ENCODE measurements at places on chromosomes 7 and 10. TPM values are rescaled to one million over a fixed set of nuclear protein-coding genes. Genes with fewer than 3 reads are reported as not detected.

The SPDYE2 gene
- total RNA-seq = not detected

- DNase-seq = no peak
Observed at GRCh38 chr10:8321990-8322389, 267.5 kb downstream of the GATA3 start.

GRCh38 chr7:2102375-2102723 lies 130.4 kb downstream of the MAD1L1 start:
- DNase-seq = no peak

GRCh38 chr10:116779076-116779687 lies 36.8 kb upstream of the HSPA12A start:
- no peak for DNase-seq

The CPXM2 gene
- total RNA-seq = 5.3 TPM

DNA sequence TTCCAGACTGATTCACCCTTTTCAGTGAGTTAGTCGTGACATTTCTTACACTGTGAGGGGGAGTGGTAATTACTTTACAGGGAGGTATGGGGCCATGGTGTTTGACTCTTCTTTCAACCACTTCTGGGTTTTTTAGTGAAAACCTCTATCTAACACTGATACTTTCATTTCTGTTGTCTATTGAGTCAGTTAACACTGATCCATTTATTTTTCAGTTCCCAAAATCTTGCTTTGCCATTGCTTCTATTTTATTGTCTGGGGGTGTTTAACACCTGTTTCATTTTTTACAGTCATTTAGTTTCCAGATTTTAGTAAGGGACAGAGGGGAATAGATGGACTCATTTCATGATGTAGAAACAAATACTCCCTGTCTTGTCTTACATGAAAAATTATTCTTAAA lies 61.5 kb downstream of the HELLS start:
- no peak for DNase-seq

The ITGB8 gene
- 3.5 TPM for total RNA-seq

DNA sequence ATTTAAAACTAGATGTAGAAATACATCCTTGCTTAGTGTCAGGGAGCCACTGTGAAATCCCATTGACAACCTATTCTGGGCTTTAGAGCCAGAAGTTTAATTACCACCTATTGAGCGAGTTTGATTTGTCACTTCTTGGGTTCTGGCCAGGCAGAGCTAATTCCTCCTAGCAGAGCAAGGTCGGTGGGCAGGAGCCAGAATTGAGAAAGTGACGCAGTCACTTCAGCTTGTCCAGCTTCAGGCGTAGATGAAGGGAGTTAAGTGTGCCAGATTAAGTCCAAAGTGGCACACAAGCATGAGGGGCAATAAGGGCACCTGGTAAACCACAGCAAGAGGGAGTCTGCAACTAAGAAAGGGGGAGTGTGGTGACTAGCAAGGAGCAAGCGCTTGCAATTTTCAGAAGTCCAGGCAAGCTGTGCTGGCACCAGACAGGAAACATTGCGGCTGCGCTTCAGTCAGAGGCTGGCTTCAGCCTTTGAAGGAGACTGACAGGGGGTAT lies 119.4 kb downstream of the ST7 start:
- no peak for DNase-seq

The GNGT1 gene
- total RNA-seq = not detected

DNA sequence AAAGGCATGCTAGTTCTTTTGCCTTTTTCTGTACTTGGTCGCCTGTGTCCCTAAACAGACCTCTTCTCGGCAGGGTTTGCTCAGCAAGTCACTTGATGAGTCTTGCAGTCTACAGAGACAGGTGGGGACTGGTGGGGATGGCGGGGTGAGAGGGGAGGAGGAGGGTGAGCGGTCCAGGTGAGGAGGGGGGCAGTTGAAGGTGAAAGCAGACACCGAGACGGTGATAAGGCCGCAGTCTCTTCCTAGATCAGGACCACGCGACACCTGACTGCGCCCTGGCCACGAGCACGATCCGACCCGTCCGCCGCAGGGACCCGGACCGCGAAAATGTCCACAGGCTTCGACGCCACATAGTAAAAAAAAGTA lies 566 bp downstream of the ASNS start:
- DNase-seq = peak; percentile 59

- no peak for DNase-seq
Observed at GRCh38 chr10:64996886-64997285, 1475.7 kb downstream of the REEP3 start.

DNA sequence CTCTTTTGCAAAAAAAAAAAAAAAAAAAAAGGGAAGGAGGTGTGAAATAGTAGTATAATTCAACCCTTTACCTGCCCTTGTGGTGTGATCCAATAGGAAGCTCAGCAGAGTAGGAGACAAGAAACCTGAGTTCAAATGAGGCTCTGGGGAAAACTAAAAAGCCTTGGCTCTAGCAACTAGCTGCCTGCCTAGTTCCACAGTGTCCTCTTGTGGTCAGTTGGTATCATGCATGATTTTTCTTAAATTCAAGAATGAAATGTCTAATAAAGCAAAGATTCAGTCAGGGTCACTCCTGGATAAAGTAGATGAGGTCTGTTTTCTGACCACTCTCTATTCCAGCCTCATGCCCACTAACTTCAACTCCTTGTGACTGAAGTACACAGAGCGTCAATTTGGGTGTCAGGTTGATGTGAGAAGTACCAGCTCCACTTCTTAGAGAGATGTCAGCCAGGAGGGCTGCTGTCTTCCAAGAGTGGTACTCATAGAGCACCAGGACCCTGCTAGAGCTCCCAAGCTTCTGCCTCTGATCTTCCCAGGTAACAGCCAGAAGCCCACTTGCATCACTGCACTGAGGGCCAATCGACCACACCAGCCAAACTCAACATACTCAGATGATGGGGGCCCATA lies 10.5 kb downstream of the LSM5 start:
- DNase-seq = peak; percentile 75

The CYP3A4 gene
- not detected for total RNA-seq

GRCh38 chr7:123972831-123973230 lies 47.8 kb downstream of the SPAM1 start:
- no peak for DNase-seq

The EPO gene
- total RNA-seq = not detected

- DNase-seq = no peak
Observed at GRCh38 chr7:99267481-99267840, 5.2 kb upstream of the MYH16 start.

- no peak for DNase-seq
Observed at GRCh38 chr7:28941633-28942032, 16.5 kb downstream of the TRIL start.

DNA sequence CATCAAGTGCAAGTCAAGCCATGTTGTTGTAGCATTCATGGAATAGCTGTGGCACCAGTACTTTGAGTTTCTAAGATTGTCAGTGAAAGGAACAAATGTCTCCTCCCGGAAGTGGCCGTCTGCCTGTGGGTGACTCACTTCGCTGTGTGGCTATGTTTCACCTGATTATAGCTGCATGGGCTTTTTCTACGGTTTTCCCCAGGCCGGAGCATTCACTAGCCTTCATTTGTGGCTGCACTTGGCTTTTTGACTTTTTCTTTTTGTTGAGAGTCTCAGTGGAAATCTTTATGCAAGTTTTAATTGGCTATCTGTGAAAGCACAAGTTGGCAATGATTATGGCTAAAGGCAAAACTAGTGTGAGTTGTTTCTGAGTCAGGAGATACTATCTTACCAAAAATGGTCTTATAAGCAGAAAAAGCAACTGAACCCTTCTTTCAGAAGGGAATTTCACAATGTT lies 35.0 kb downstream of the SRI start:
- no peak for DNase-seq

The HTR7 gene
- total RNA-seq = 41.0 TPM

The KLLN gene
- total RNA-seq = 0.62 TPM

- no peak for DNase-seq
Observed at GRCh38 chr7:96033009-96033598, 260.8 kb downstream of the DYNC1I1 start.

The FAM25G gene
- total RNA-seq = not detected

DNA sequence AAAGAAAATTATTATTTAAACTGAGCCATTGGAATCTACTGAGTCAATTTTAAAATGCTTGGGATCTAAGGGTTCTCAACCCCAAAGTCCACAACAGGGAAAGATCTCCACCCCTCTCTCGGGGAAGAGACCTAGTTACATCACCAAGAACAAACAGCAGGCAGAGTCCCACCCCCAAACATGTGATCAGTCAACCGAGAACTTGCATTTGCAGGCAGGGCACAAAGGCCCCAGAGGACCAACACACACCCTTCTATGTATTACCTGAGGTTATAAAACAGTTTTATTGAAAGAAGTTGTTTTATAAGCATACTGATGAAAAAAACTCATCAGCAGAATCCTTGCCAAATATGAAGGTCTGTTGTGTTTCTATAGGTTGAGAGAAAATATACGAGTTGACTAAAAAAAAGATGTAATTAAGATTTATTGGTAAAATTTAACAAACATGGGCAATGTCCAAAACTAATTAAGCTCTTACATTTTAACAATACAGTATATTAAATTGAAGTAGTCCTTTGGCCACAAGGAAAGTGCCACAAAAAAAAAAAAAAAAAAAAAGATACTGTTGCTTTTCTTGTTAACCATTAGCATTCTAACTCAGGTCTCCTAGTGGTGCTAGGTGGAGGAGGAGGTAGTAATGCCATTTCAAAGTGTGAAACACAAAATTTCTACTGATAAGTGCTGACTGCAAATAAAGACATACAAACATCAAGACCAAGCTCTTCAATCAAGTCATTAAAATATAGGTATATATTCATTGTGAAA lies 975 bp upstream of the USP54 start:
- peak; percentile 94 for DNase-seq

DNA sequence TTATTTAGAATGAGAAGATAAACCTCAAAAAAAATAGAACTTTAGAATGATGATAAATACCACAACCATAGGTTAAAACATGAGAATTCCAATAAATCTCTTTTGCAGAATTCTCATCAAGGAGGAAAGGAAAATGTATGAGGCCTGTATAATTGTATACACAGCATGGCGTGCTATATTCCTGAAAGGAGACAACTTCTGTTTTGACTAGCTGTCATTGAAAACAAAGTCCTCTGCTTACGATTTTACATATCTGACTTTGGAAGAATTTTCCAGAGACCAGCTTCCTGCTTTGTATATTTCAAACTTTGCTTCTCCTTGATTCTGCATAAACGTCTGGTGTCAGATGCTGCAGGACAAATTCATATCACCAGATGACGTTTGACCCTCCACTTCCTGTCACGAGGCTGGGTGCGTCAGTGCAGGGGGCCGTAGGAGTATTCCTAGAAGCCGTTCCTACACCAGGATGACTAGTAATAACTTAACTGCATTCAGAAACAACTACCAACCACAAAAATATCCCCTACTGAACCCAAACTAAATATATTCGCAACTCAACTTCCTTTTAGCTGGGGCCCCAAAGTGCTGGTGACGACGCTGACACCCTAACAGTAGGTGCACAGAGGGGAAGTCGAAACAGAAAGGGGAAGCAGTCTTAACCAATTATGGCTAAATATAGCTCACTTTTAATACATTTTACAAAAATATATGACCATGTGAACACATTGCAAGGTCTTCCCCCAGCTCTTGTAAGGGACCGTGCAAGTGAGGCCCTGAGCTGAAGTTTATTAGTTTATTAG lies 178.6 kb upstream of the INHBA start:
- DNase-seq = no peak

- no peak for DNase-seq
Observed at GRCh38 chr7:51101111-51101757, 215.4 kb downstream of the COBL start.

The NPC1L1 gene
- not detected for total RNA-seq

GRCh38 chr10:85946713-85947326 lies 419.8 kb downstream of the GRID1 start:
- no peak for DNase-seq

The GARIN1A gene
- total RNA-seq = not detected

GRCh38 chr10:49441488-49442476 lies 45.9 kb upstream of the DRGX start:
- DNase-seq = peak; percentile 47

DNA sequence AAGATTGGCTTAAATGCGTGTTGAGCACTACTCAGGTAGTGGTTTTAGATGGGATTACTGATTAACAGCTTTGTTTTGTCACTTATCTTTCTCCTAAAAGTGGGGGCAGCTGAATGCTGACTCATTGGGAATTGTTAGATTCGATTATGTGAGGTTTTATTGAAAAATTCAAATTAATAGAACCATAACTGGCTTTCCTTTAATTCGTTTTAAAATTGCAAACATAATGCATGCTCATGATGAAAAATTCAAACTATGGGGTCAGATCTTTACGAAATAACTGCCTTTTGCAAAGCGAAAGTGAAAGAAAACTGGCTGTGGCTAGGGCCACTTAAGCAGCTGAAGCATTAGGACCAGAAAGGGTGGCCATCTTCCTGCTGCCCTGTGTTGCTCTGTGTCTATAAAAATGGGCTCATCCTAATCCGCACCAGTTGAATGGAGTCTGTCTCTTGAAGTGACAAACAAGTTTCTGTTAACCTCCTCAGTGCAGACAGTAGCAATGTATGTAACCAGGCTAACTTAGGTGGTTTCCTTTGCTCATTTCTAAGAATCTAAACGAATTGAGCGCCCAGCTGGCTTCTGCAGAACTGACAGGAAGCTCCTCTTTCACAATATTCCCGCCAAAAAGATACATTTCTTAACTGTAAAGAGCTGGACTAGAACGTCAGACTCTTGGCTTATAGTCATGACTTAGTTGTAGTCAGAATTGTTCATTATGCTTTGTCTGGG lies 27.8 kb downstream of the DENND10 start:
- no peak for DNase-seq

DNA sequence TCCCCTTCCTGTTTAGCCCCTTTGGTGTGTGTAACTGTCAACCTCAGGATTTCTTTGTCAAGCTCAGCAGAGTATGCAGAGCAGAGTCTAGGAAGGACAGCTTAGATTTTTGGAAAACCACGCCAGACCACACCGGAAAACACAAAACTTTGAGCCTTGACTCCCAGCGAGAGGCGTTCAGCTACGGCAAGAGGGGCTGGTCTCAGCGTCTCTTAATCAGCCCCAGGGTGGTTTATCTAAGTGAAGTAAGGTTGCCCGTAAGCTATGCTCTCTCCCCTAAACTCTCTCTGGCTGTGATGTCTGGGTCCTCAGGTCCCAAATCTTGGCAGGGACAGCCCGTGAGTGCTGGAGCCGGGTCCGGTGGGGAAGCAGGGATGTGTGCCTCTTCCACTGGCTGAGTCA lies 230.9 kb downstream of the KLF6 start:
- DNase-seq = no peak

DNA sequence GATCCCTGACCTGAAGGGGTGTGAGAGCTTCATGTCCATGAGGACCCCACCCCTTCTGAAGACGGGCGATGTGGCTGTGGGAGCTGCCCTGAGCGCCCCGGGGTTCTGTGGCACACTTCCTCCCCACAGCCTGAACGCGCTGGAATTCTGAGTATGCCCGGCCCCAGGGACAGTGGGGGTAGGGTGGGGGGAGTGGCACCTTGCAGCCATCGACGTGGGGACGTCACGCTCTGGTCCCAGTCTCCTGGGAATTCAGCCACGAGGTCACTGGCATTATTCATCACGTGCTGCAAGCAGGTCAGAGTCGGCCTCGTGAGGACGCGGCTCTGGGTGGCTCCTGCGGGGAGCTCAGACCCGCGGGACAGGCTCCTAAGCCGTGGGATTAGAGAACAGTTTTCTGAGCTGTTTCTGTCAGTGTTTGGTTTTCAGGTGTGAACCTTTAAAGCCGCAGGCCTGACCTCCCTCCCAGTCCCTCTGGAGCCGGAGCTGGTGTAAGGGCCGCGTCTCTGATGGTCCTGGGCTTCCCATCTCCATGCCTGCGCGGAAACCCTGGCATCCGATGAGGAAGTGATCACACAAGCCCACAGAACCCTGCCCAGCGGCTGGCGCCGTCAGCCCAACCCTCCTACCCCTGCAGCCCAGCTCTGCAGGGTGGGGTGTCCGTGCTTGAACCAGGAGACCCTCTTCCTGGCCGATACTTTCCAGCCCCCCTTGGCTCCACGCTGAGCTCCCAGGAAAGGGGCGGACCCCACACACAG lies 16.1 kb downstream of the GPR146 start:
- peak; percentile 58 for DNase-seq
